Smooth muscle cell of the coronary artery (primary cell): ENCODE measurements at places on chromosomes 7 and 10. TPM values are rescaled to one million over a fixed set of nuclear protein-coding genes. Genes with fewer than 3 reads are reported as not detected.

Gene SPDYE16
- 0.12 and 0.15 TPM in 2 replicates for total RNA-seq

Gene RPP38
- 8.2 and 8.9 TPM in 2 replicates for total RNA-seq

Gene IGF2BP3
- total RNA-seq = 5.1 and 40.6 TPM in 2 replicates

Gene UTF1
- not detected in 2 replicates for total RNA-seq

Gene PON3
- not detected in 2 replicates for total RNA-seq

Gene GJC3
- not detected in 2 replicates for total RNA-seq

Gene IDI2
- total RNA-seq = not detected in 2 replicates

Gene IQUB
- 0.30 and 0.35 TPM in 2 replicates for total RNA-seq

Gene DOCK1
- 76.4 and 100 TPM in 2 replicates for total RNA-seq

Gene CASD1
- 7.6 and 12.4 TPM in 2 replicates for total RNA-seq

Gene CTAGE6
- 0.12 and 0.23 TPM in 2 replicates for total RNA-seq

Gene ELFN1
- 0.08 and 3.2 TPM in 2 replicates for total RNA-seq

Gene SLC26A4
- total RNA-seq = 0.23 and 0.68 TPM in 2 replicates

Gene CALHM3
- not detected in 2 replicates for total RNA-seq

Gene CFAP70
- 0.30 and 0.94 TPM in 2 replicates for total RNA-seq

Gene MYL10
- total RNA-seq = not detected in 2 replicates

Gene MSMB
- total RNA-seq = not detected in 2 replicates

Gene ARHGEF35
- 2.0 and 6.1 TPM in 2 replicates for total RNA-seq

Gene TUBB8
- total RNA-seq = not detected in 2 replicates

Gene TSPAN12
- 2.0 and 3.5 TPM in 2 replicates for total RNA-seq

Gene TMEM130
- 0.12 and 0.23 TPM in 2 replicates for total RNA-seq

Gene STRA8
- total RNA-seq = not detected in 2 replicates

Gene STOX1
- total RNA-seq = under 0.01 and 0.12 TPM in 2 replicates

Gene EBLN1
- total RNA-seq = not detected in 2 replicates

Gene PSPH
- 33.5 and 115 TPM in 2 replicates for total RNA-seq

Gene MACC1
- 0.08 and 0.12 TPM in 2 replicates for total RNA-seq

Gene VGF
- total RNA-seq = not detected in 2 replicates

Gene FGFR2
- total RNA-seq = 0.23 TPM in 1 of 2 replicates, not detected in the other

Gene NCF1
- total RNA-seq = not detected in 2 replicates

Gene BCCIP
- 36.2 and 44.6 TPM in 2 replicates for total RNA-seq

Gene PAPSS2
- total RNA-seq = 122 and 168 TPM in 2 replicates
